ENCODE measurements at places on chromosomes 4 and X.
A peak's percentile ranks its signal among the peaks of the same experiment; 100 is the strongest.

DNA sequence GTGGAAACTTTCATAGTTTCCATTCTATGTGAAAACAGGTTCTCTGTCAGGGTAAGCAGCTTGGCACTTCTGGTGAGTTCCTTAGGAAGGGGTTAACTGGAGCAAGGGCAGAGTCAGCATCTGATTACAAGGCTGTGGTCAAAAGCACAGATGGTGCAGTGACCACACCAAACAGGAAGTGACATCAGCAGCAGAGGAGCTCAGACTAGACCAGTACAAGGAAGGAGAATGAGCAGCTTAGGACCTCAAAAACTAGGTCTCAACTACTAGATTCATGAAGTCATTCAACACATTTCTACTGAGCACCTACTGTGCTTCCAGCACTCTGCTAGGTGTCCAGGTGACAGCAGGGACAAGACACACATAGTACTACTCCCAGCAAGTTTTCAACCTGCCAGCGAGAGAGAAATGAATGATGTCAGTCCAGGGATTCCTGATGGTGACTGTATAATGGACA is 130.2 kb downstream of the AMELX start:
- peak; percentile 89 for DNase-seq

- no peak for DNase-seq
Observed at GRCh38 chr4:97998203-97998602, 145.1 kb downstream of the STPG2 start.

- no peak for DNase-seq
Observed at GRCh38 chrX:129721414-129721813, 17.4 kb upstream of the XPNPEP2 start.

DNA sequence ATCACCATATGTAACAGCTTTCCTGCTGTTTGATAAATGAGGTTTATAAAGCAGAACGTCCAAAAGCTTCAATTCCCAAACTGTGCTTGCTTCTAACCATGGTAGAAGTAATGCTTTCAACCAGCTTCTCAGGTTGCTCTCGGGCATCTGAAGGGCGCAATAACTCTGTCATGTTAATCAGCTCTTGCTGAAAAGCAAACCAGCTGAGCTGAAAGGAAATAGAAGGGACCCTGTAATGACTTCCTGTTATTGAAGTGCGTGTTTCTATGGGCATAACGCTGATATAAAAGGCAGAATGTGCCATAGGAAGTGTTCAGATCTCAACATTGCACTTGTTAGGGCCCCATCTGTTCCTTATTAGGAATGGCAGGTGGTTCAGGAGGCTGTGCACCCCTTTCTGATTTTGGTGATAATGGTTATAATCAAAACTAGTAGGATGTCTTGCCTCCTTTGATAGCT is 21.2 kb downstream of the HERC3 start:
- DNase-seq, result peak; percentile 40

DNA sequence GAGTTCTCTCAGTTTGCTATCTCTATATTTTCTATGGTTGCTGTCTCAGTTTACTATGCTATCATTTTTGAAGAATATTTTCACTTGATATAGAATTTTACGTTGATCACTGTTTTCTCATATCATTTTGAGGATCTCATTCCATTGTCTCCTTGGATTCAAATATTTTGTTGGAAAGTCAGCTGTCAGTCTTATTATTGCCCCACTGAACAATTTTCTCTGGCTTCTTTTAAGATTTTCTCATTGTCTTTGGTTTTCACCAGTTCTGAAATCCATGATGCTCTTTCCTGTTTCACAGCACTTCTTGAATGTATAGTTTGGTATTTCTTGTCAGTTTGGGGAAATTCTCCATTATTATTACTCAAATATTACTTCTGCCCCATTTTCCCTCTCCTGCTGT is 81.1 kb downstream of the ENPP6 start:
- no peak for DNase-seq

GRCh38 chr4:5755679-5756078 is 44.7 kb downstream of the EVC start:
- DNase-seq, result no peak

- DNase-seq, result peak; percentile 88
Observed at GRCh38 chrX:41686788-41687187, 2.0 kb upstream of the GPR34 start.

DNA sequence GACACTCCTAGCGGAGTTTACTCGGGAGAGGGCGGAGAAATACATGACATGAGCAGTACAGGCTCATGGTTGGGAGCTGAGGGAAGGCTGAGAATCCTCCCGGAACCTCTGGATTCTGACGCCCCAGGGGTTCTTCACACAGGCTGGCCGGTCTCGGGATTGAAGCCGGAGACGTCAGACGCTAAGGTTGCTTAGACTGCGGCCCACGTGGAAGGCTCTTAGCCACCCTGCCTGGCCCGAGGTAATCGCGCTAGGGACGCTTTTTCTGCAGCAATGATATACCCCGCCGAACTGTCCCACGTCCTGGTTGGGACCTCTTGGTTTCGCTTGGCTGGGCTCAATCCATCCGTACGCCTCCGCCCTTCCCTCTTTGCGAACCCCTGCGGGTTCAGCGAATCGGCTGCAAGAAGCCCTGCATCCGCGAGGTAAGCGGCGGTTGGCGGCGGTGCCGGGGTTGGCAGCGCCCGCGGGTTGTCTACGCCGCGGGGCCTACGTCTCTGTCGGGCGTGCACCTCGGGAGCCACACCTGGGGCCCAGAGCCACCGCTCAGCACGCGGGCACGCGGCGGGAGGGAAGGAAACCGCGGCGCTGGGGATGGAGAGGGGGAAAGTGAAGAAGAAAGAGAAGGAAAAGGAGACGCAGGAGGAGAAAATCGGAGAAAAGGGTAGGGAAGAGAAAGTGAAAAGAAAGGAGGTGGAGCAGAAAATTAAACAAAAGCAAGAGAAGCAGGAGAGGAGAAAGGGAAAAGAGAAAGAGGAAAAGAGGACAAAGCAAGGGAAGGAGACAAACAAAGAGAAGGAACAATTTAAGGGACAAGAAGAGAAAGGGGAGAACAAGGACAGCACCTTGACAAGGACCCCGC is at the start of gene ARL9:
Gene ARL9, plus strand, starts transcription at position 523 of the 862 bp plus-strand sequence. Its CDS starts 72 bp downstream, at position 595.
- DNase-seq, result no peak

DNA sequence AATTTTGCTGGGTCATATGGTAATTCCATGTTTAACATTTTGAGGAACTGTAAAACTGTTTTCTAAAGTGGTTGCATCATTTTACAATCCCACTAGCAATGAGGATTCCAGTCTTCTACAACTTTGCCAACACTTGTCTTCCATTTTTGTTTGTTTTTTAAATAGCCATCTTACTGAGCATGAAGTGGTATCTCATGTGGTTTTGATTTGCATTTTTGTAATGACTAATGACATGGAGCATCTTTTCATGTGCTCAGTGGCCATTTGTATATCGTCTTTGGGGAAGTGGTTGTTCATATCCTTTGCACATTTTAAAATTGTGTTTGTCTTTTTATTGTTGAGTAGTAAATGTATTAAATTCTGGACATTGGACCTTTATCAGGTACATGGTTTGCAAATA is 94.7 kb downstream of the TMEM131L start:
- peak; percentile 75 for DNase-seq

GRCh38 chr4:177374966-177375365 is 65.3 kb downstream of the NEIL3 start:
- DNase-seq, result no peak

GRCh38 chr4:90621080-90621479 is 493.9 kb downstream of the CCSER1 start:
- DNase-seq, result no peak

DNA sequence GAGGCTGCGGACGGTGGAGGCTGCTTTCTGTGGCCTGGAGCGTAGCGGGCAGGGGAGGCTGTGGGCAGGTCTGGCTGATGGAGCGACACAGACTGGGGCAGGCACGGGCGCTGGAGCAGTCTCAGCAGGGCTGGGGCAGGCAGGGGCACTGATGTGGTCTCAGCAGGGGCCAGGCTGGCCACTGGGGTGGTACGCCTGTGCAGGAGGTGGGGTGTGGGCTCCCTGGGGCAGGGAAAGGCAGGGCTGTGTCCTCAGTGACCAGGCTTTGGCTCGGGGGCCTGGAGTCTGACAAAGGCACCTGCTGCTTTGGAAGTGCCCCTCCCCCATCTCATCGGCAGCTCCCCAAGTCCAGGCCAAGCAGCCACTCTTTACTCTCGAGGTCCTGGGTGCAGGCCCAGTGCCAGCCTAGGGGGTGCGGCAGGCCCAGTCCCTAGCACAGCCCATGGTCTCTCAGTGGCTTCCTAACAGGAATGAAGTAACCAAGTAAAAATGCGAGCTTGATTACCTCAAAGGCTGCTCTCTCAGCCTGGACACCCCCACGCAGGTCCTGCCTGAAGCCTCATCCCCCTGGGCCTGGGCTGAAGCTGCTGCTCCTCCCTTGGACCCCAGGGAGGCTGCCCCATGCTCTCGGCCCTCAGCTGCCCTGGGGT is 55.5 kb downstream of the ADRA2C start:
- no peak for DNase-seq

GRCh38 chrX:41442824-41443550 is 4.2 kb upstream of the NYX start:
- peak; percentile 48 for DNase-seq

DNA sequence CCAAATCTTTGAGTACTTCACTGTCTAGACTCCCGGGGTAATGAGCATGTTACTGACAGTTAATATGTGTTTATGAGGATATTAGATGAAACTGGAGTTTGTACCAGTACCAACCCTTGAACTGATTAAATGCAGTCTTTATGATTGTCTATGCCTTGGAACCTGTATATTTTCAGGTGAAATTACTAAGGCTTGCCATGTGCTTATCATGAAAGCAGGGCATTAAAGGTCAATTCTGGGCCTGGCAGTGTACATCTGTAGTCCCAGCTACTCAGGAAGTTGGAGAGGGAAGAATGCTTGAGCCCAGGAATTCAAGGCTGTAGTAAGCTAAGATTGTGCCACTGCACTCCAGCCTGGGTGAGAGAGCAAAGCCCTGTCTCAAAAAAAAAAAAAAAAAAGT is 27.6 kb downstream of the PHEX start:
- no peak for DNase-seq

DNA sequence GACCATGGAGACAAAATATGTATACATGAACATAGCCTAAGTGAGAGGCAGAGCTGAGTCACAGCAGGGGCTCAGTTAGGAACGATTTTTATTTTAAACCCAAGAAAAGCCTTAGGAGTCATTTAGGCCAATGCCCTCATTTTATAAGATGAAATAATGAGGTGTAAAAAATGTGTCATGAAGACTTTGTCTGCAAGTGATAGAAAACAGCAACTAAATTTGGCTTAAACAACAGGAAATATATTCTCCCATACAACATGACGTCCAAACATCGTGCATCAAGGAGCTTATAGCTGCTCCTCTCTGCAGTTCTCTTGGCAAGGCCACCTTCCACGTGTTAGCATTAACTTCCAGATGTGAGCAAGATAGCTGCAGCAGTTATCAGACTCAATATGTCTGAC is 16.8 kb downstream of the SCFD2 start:
- DNase-seq, result no peak

GRCh38 chr4:82382751-82383150 is 9.0 kb upstream of the HNRNPD start:
- no peak for DNase-seq

DNA sequence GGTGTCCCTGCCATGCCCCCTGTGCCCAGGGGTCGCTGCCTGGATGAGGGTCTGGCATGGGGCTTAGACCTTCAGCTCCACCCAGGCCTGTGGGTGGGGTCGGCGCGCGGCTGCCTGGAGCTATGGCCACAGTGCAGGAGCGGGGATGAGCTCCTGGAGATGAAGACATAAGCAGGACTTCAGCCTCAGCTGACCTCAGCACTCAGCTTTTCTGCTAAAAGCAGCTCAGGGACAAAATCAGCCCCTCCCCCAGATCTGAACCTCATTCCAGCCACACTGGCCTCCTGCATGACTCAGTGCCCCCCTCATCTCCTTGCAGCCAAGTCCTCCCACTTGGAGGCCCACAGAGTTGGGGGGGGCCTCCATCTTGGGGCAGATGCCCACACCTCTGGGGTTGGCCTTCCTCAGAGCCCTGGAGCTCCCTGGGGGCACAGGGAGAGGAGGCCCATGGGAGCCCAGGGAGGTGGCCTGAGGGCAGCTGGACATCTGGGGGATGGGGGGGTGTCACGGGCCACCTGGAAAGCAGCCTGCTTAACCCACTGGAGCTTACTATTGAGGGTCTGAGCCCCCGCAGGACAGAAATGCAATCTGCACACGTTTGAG is 19.4 kb upstream of the CPLX1 start:
- DNase-seq, result no peak

GRCh38 chr4:37982736-37983135 is 22.5 kb downstream of the PTTG2 start:
- DNase-seq, result no peak

DNA sequence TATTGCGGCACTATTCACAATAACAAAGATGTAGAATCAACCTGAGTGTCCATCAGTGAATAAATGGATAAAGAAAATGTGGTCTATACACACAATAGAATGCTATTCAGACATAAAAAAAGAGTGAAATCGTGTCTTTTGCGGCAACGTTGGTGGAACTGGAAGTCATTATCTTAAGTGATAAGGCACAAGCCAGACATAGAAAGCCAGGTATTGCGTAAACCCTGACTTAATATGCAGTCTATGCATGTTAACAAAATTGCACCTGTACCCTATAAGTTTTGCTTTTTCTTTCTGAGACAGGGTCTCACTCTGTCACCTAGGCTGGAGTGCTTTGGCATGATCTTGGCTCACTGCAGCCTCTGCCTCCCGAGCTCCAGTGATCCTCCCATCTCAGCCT is 28.6 kb downstream of the KIAA0232 start:
- no peak for DNase-seq

DNA sequence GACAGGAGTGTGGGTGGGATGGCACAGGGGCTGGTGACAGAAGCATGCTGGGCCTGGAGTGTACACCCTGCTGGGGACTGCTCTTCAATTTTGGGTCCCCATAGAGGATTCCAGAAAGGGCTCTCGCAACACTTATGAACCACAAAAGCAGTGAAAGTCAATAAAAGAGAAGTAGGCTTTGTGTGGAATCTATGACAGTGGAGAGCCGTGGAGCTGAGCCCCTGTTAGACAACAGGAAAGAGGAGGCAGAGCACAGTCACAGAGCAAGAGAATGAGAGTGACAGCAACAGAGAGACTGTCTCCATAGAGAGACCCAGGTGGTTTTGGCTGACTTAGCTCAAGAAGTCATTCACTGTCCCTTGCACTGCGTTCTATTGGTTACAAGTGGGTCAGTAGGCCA is 135.1 kb upstream of the ATP6AP2 start:
- peak; percentile 77 for DNase-seq

- DNase-seq, result peak; percentile 30
Observed at GRCh38 chr4:163755013-163755412, 260.5 kb downstream of the TMA16 start.

GRCh38 chrX:78693012-78693411 is 33.9 kb upstream of the RTL3 start:
- DNase-seq, result no peak

- no peak for DNase-seq
Observed at GRCh38 chr4:68433582-68433981, 13.7 kb upstream of the TMPRSS11E start.

GRCh38 chr4:165663411-165663810 is 209.6 kb upstream of the TLL1 start:
- DNase-seq, result no peak

Data from MV-4-11 (cell line).